ENCODE measurements at places on chromosomes 11 and 22.
A peak's percentile ranks its signal among the peaks of the same experiment; 100 is the strongest.

GRCh38 chr11:121575250-121575962 lies 122.6 kb upstream of the SORL1-AS1 start:
- no peak for DNase-seq

DNA sequence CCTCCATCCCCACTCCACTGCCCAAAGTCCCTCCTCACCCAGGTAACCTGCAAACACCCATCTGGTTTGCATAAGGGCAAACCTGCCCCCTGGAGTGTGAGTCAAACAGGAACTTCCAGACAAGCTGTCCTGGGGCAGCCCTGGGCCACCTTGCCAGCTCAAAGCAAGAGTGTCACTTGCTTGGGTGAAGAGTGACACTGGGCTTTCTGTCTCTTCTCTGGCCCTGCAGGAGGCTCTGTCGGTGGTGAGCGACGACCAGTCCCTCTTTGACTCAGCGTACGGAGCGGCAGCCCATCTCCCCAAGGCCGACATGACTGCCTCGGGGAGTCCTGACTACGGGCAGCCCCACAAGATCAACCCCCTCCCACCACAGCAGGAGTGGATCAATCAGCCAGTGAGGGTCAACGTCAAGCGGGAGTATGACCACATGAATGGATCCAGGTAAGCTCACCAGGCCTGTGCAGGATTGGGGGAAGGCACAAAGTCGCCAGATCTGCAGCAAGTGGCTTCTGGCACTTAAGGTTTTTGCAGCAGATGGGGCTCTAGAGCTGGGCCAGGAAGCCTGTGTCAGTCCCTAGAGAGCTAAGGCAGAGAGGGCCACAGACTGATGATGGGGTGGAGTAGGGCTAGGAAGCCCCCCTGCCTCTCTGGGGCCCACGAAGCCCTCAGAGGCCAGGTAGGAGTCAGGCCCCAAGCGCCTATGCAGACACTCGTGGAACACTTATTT lies 64.2 kb downstream of the FLI1 start:
- DNase-seq = peak; percentile 49

GRCh38 chr22:41833369-41834004 lies 582 bp downstream of the SREBF2 start:
- DNase-seq = peak; percentile 30

DNA sequence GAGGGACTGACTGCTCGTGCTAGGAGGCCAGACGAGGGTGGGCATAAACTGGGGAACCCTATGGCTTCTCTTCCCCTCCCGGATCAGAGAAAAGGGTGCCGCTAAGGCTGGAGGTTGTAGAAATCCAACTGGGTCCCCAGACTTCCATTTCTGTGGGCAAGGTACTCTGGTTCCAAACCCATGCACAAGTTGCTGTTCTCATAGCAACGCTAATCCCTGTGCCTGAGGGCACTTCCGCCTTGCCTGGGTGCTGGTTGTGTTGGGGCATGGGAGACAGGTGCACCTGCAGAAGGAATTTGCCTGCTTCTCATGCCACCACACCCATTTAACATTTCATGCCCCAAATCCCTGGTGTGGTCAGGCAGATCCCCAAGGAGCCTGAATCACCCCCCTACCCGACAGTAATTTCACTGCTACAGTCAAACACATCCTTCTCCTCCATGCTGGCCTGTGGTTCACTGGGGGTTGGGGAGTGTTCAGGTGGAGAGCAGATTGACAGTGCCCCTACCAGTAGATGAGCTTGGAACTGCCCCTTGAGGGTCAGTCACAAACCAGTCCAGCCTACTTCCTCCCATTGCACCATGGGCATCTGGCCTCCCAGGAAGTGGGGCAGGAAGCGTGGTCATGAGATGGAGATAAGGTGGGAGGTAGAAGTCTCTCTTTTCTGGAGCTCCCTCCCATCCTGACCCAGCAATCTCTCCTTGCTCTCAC lies 1.2 kb downstream of the C2CD2L start:
- no peak for DNase-seq

- DNase-seq = no peak
These were observed 1.4 kb upstream of the CELSR1 start for GRCh38 chr22:46538814-46539160.

- no peak for DNase-seq
These were observed 18.2 kb upstream of the WDR74 start for GRCh38 chr11:62857541-62857982.

- DNase-seq = no peak
These were observed 73.2 kb upstream of the BLID start for GRCh38 chr11:122189229-122189628.

GRCh38 chr11:57515332-57516060 lies at the start of gene SLC43A1:
TSS of gene SLC43A1 (minus strand) at chr11:57515702. CDS start at chr11:57514111, 1,591 bp downstream.
- DNase-seq = peak; percentile 15

DNA sequence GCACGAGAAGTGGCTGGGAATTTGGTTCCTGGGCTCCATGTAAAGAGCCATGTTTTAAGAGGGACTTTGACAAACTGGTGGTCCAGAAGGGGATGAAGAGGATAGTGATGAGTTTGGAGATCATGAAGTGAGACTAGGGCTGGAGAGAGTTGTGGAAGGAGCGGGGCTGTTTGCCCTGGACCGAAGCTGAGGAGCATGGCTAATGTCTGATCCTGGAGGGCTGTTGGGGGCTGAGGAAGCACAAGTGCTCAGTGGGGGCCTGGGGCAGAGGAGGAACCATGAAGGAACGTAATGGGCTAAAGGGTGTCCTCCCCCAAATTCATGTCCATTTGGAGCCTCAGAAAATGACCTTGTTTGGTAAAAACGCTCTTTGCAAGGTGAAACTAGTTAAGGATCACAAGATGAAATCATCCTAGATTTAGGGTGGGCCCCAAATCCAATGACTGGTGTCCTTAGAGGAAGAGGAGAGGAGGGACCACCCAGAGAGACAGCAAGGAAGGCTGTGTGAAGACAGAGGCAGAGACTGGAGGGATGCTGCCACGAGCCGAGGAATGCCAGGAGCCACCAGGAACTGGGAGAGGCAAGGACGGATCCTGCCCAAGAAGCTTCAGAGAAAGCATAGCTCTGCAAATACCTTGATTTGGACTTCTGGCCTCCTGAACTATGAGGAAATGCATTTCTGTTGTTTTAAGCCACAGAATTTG lies 107.3 kb upstream of the LMO1 start:
- DNase-seq = no peak

- DNase-seq = no peak
These were observed 26.5 kb downstream of the CTNND1 start for GRCh38 chr11:57787920-57788702.

DNA sequence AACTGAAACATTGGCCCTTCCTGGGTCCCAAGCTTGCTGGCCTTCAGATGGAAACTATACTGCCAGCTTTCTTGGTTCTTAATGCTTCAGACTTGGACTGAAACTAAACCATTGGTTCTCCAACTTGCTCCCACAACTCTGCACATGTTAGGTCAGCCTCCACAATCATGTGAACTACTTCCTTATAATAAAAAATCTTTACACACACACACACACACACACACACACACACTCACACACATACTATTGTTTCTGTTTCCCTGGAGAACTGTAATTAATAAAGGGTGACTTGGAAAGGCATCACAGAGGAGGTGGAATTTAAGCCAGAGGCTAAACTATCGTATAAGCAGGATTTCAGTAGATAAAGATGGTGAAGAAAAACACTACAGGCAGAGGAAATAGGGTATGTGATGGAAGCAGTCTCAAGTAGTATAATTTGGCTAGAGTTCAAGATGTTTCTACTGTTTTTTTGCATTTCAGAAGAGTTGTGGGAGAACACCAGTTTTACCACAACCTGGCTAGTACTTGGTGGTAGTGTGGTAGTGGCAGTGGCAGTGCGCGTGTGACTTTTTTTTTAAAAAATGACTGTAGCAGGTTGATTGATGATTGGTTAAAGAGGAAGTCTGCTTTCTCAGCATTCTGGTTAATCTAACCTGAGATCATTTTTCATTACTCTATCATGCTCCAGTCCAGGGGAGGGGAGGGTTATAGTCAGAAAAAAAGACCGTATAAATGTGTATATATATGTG lies 70.1 kb downstream of the PDE3B start:
- no peak for DNase-seq

- DNase-seq = no peak
These were observed 8.4 kb downstream of the DAGLA start for GRCh38 chr11:61688365-61689163.

DNA sequence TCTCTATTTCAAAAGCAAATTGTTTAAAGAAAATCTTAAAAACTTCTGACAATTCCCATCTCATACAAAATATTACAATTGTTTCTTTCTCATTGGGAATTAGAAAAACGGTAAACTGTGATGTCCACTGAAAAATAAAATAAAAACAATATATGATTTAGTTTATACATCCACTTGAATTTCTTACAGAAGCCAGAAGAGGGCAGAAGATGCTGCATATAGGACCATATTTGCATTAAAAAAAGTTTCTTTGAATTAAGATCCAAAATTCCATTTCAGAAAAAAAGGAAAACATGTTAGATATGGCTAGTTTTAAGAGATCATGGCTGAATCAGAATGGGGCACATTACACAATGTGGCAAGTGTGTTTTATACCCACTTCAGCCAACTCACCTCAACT lies 39.3 kb upstream of the LRRC4C start:
- no peak for DNase-seq

DNA sequence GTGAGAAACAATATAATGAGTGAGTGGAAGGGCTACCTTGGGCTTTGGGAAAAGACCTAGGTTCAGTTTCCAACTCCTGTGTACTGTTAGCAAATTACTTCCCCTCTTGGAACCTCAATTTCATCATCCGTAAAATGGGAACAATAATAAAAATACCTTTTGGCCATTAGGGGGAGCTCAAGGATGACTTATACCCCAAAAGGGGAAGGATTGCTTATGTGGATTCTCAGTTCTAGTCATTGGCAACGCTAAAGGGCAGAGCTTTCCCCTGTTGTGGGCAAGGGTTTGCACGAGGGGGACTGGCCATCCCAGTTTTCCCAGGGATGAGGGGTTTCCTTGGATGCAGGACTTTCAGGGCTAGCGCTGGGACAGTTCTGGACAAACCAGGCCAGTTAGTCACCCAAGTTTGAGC lies 3.1 kb upstream of the COMMD9 start:
- no peak for DNase-seq

DNA sequence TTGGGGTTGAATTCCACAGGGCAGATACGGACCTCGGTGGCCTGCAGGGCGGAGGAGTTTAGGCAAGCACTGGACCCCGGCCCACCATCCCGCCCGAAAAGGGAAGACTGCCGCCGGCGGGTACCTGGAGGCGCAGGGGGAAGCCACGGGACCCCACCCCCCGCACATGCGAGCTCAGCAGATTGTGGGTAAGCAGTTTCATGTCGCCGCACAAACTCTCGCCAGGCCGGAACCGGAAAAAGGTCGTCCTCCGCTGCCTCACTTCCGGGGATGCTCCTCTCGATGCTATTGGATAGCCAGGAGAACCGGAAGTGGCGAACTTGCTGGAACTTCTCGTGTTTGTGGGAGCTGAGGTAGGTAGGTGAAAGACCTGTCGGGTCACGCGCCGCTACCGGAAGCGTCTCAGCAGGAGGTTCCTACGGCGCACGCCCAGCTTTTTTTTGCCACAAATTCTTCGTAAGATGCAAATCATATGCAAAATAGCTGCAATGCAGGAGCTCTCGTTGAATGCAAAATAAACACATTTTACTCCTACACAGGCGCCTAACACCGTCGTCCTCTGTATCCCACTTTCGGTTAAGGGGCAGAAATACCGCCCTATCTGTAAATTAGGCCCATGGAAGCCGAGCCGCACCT lies at the start of gene TRMT112:
Gene TRMT112 (minus strand): TSS at position 235 of the 636 bp plus-strand sequence. CDS start 33 bp downstream, at position 202.
- peak; percentile 79 for DNase-seq

- DNase-seq = no peak
These were observed 839.9 kb upstream of the TENM4 start for GRCh38 chr11:80280737-80281136.

GRCh38 chr11:121801781-121802180 lies 314.2 kb downstream of the BLID start:
- no peak for DNase-seq

- DNase-seq = no peak
These were observed 121.1 kb downstream of the KCNC1 start for GRCh38 chr11:17855531-17856290.

Data from activated CD8-positive, alpha-beta memory T cell treated with anti-CD3 and anti-CD28 coated beads for 48 hours (primary cell).